ENCODE measurements at places on chromosomes 3 and 15.

GRCh38 chr3:185737740-185738680, 86.8 kb downstream of the IGF2BP2 start:
- DNase-seq: no peak

DNA sequence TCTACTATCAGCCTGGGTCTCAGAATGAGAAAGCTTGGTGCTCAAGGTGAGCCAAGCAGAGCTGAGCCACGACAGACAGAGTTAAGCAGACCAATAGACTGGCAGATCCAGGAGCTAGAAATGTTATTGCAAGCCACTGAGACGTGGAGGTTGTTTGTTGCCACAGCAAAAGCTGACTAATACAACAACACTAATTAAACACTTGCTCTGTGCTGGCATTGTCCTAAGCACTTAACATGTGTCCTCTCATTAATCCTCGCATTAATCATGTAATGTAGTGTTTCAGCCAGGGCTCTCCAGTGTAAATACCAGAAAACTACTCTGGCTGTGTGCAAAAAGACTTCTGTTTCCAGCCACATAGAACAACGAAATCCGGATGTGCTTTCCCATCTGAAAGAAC, 11.6 kb upstream of the SPSB4 start:
- no peak for DNase-seq

DNA sequence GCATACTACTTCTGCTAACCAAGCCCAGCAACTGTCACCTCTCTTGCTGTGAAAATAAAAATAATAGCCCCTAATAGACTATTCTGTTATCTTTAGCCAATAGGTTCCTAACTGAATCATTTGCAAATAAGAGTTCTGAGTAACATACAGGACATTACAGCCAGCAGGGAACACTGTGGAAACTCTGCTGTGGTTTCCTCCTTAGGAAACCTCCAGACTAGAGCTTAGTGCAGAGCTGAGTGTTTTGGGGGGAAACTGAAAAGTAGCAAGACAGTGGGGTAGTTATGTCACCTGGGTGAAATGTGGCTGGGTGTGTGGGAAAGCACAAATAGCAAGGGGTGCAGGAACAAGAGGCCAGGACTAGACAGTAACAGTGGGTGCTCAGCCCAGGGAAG, 32.4 kb downstream of the DZIP1L start:
- DNase-seq: peak; percentile 36

DNA sequence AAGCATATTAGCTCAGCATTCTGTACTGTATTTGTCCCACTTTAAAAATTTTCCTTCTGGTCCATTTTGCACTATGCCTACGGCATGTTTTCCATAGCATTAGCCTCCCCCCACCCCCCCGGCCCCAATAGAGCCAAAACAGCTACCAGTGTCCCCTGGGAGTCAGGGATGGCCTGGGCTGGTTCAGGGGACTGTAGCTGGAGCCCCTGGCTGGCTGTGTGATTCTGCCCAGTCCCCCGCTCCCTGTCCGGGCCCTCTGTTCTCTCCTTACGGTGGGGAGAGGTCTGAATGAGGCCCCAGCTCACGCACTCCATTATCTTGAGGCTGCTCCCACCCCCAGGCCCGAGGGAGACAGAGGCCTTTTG, 70.1 kb downstream of the KLF15 start:
- DNase-seq: no peak

- peak; percentile 38 for DNase-seq
Observed at GRCh38 chr3:114179575-114179974, 723 bp upstream of the DRD3 start.

DNA sequence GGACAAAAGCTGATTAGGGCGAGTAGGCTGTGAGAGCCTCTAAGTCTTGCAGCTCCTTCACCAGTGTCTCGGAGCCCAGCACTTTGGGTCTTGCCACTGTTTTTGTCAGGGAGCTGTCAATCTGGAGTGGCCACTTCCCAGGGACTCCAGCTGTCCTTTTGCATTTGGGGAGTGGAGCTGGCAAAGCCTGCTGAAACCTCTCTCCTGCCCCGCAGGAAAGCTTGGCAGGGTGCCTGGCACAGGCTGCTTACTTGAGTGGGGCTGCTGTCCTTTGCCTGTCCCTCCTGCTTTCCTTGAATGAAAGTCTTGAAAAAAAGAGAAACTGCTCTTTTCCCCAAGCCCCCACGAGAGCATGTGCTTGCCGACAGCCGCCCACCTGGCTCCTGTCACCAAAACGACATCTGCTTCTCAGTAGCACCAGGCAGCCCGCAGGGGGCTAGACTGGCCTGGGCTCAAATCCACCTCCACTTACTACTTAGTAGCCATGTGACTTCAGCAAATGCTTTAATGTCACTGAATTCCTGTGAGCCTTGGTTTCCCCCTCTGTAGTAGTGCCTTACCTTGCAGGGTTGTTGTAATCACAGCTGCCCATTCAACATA, 13.7 kb downstream of the USP13 start:
- no peak for DNase-seq

DNA sequence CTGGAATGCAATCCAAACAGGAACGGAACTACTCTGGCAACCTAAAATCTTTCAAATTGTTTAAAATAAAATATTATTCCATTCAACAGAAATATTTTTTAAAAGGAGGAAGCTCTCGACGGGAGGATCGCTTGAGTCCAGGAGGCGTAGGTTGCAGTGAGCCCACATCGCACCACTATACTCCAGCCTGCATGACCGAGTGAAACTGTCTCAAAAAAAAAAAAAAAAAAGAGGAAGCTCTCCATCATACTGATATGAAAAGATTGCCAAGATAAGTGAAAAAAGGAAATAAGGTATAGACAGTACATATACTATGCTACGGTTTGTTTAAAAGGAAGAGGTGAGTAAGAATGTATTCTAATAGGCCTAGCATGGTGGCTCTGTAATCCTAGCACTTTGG, 3.6 kb downstream of the RAD18 start:
- DNase-seq: no peak

DNA sequence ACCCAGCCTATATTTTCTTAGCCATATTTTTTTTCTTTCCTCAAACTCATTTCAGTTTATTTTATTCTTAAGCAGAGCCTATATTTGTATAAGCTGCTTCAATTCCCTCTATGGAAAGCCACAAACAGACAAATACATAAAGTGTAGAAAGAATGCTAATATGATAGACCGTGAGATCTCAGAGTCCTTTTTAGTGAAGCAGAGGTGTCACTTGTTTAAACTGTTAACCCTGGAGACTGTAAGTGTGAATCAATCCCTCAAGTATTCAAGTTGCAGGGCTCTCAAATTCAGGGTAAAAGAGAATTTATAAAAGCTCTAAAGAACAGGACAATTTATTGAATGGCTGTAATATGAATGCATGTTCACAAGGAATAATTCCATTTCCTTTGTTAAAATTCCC, 72.2 kb upstream of the BHLHE40 start:
- DNase-seq: no peak

- DNase-seq: no peak
Observed at GRCh38 chr15:74831813-74832495, 5.5 kb downstream of the CPLX3 start.

GRCh38 chr3:129893581-129894070, at the start of gene TMCC1:
Gene TMCC1 (minus strand): TSS chr3:129893711.
- DNase-seq: peak; percentile 65

- DNase-seq: peak; percentile 10
Observed at GRCh38 chr15:49361370-49361769, 61.7 kb upstream of the FGF7 start.

GRCh38 chr3:195198426-195199346, 72.3 kb downstream of the XXYLT1 start:
- no peak for DNase-seq

DNA sequence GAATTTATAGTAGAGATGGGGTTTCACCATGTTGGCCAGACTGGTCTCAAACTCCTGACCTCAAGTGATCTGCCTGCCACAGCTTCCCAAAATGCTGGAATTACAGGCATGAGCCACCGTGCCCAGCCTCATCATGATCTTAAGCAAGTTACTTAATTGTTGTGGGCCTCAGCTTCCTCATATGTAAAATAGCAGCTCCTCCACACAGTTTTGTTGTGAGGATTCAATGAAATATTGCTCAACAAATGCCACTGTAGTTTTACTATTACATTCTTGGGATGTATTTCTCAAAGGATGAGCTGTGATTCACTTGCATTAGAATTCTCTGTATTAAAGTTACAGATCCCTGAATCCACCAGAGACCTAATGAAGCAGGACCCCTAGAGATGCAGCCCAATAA, 168.8 kb downstream of the ADAMTS9 start:
- peak; percentile 31 for DNase-seq

DNA sequence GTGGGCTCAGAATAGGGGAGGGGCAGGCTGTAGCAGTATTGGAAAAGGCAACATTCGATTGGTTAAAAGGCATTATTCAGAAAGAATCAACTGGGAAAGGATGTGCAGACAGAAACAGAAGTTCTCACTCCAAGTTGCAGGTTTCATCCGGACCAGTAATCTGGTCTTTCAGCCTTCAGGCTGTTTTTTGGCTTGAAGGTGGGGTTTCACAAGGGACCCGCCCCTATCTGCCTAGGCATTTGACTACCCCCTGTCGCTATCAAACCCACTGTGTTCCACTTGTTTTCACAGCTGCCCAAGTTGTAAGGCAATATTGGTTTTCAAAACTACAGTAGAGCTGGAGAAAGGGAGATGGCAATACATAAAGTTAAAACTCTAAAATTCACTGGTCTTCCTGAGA, 96.9 kb downstream of the VPS8 start:
- no peak for DNase-seq

GRCh38 chr3:54192026-54192425, 69.7 kb downstream of the CACNA2D3 start:
- DNase-seq: no peak

DNA sequence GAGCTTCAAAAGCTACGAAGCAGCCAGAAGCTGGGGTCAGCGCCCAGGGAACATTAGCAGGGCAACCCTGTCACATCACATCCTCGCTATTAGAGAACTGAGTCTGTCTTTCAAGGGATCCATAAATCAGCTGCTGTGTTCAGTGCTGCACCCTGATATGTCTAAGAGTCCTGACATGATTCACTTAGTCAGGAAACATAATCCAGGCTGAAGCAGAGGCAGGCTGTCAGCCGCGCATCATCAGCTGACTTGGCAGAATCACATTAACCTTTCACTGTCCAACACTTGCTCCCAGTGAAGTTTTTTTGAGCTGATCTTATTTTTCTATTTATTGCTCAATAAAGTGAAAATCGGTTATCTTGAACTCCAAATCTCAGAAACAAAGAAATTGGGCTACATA, 23.5 kb downstream of the MYH15 start:
- DNase-seq: peak; percentile 72

GRCh38 chr3:164326714-164327113, 751.6 kb downstream of the SI start:
- DNase-seq: no peak

GRCh38 chr3:16743276-16743675, 138.1 kb upstream of the DAZL start:
- peak; percentile 63 for DNase-seq

GRCh38 chr15:78340231-78341056, at the start of gene CRABP1:
Gene CRABP1 (plus strand): TSS chr15:78340353. CDS start chr15:78340429, 76 bp downstream.
- DNase-seq: no peak

GRCh38 chr3:115275896-115276295, 128.8 kb upstream of the ZBTB20 start:
- DNase-seq: peak; percentile 55

DNA sequence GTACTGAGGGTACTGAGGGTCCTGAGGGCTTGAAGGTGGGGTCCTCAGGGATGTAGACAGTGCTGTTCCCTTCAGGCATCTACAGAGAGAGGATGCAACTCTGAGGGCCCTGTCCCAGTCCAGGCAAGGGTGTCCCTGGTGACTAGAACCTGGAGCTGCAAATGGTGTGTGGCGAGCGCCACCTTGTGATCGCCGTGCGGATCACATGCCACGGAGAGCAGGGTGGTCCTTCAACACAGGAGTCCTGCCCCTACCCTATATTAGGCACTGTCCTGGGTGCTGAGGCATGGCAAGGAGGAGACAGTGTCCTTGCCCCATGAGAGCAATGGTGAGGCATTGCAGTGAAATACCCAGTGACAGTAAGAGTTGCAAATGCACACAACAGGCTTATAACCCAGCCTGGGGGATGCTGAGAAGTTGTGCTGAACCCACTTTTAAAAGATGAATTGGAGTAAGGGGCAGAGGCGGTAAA, 23.6 kb downstream of the RHCG start:
- peak; percentile 55 for DNase-seq

DNA sequence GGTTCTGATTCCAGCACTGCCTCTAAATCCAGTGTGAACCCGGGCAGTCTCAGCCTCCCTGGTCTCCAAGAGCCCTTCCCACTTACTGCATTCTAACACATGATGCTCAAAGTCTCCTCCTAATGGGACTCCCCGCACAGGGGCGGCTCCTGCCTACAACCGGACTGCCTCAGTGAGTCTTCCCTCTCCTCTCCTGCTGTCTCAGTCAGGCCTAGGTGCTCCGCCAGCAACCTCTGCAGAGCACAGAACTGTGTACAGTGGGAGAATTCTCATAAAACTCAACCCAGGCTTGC, 28.9 kb downstream of the TBC1D2B start:
- no peak for DNase-seq

DNA sequence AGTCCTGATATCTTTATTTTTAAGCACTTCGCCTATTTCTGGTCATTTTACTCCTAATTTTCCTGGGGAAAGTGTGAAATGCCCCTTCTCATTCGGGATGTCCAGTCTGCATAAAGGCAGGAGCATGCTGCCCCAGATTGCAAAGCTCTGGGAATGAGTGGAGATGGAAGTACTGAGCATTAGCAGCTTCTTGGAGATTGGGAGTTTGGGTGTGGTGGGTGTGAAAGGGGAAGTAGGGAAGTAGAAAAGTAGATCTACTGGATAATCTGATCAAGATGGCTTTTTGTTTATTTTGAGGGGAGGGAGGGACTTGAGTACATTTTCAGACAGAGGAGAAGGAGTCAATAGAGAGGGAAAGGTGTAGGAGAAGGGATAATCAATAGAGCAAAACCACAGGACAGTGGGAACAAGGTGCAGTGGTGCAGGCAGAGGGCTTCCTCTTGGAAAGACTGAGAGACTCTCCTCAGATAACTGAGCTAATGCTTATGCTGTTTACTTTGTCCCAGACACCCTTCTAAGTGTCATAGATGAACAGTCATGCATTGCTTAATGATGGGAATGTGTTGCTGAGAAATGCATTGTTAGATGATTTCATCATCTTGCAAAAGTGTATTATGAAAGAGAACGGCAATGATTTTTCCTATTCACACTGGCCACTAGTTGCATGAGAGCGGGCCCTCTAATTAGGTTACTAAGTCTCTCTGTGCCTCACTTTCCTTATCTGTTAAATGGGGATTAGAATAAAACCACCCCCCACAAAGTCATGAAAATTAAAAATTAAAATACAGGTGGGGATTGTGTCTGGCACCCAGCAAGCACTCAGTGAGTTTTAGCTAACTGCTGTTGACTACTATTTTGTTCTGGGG, 45.5 kb downstream of the PHLDB2 start:
- peak; percentile 95 for DNase-seq

GRCh38 chr3:189947948-189948723, 172.6 kb downstream of the P3H2 start:
- DNase-seq: peak; percentile 43

- DNase-seq: peak; percentile 29
Observed at GRCh38 chr3:148238421-148238821, 459.3 kb upstream of the AGTR1 start.

DNA sequence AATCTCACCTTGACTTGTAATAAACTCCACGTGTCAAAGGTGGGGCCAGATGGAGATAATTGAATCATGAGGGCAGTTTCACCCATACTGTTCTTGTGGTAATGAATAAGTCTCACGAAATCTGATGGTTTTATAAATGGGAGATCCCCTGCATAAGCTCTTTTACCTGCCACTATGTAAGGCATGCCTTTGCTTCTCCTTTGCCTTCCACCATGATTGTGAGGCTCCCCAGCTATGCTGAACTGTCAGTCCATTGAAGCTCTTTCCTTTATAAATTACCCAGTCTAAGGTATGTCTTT, 45.5 kb downstream of the SUCNR1 start:
- DNase-seq: no peak
